ENCODE measurements at places on chromosomes 5 and 9.
A peak's percentile ranks its signal among the peaks of the same experiment; 100 is the strongest.

DNA sequence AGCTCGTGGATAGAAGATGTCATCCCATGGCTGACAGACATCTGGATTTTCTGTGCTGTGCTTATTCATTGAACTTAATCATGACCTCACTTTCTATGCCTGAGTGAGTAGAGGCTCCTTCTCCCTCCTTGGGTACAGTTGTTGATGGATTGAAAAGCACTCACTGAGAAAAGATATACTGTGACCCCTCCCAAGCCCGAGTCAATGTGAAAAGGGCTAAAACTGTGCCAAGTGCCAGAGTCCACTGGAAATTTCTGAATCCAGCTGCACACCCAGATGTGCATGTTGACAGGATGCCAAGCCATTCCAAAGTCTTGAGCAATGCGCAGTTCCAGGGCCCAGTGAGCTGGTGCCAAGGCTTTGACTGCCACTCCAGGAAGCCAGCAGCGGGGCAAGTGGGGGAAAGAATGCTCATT is 473.0 kb downstream of the NTRK2 start:
- DNase-seq, result no peak

- no peak for DNase-seq
Measured at GRCh38 chr5:163772644-163773043, 267.2 kb downstream of the MAT2B start.

- DNase-seq, result peak; percentile 0
Measured at GRCh38 chr9:115144706-115145105, 26.7 kb upstream of the TNC start.

- DNase-seq, result no peak
Measured at GRCh38 chr5:165349735-165350134, 1844.3 kb downstream of the MAT2B start.

DNA sequence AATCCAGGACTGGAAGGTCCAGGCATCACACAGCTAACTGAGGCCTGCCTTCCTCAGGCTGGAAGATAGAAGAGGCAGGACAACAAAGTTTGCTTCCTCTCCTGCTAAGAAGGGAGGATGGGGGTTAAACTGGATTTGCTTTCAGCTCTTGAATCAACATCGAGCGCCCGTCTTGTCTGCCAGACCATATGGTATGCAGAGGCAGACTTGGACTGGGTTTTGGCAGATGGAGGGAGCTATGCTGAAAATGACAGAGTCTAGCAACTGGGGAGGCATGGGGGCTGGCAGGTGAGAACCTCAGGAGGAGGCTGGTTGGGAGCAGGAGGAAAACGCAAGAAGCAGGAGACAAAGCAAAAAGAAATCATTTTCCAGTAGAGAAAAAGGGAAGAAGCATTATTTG is 289.5 kb upstream of the IL12B start:
- DNase-seq, result no peak

DNA sequence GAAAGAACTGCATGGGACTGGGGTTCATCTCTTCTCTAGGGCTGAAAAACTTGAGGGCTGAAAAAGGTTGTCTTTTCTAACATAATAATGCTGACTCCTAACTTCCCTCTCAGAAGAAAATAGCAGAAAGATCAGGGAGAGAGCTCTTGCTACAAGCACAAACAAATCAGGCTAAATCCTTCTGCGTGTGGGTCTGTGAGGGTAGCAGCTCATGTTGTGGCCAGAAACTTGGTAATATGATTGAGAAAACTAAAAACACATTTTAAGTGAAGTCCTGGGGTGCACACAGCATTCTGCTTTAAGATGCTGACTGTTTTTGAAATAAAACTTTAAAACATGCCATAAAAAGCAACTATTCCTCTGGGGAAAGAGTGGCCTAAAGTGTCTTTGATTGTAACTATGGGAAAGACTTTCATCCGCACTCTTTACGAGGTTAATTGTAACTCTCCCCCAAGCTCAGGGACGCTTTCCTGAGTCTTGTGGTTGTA is 56.7 kb downstream of the SAXO1 start:
- no peak for DNase-seq

- DNase-seq, result peak; percentile 31
Measured at GRCh38 chr5:154756009-154756867, 1.1 kb downstream of the LARP1 start.

DNA sequence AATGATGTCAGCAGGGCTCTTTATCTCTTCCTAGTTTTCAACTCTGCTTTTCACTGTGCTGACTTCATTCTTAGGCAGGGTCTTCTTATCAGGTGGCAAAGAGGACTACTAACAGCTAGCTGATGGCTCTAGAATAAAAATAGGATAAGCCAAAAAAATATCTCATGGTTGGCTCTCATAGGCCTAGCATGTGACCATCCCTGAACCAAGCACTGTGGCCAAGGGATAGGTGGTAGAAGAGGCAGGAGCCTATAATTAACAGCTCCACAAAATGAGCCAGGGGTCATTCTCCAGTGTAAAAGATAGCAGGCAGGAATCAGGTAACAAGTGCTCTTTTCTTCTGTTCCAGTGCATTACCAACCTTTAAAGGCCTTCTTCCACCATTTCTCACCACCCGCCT is 21.1 kb downstream of the ANKDD1B start:
- no peak for DNase-seq

GRCh38 chr5:2143088-2143487 is 260.4 kb upstream of the IRX4 start:
- no peak for DNase-seq

DNA sequence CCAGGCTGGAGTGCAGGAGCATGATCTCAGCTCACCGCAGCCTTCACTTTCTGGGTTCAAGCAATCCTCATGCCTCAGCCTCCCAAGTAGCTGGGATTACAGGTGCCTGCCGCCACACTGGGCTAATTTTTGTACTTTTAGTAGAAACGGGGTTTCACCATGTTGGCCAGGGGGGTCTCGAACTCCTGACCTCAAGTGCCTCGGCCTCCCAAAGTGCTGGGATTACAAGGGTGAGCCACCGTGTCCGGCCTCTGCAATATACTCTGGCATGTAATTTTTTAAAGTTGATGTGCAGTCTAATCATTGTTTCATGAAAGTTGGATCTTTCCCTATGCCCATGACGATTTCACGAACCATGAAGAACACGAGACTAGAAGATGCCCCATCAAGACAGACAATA is 28.6 kb upstream of the PPP1R26 start:
- no peak for DNase-seq

DNA sequence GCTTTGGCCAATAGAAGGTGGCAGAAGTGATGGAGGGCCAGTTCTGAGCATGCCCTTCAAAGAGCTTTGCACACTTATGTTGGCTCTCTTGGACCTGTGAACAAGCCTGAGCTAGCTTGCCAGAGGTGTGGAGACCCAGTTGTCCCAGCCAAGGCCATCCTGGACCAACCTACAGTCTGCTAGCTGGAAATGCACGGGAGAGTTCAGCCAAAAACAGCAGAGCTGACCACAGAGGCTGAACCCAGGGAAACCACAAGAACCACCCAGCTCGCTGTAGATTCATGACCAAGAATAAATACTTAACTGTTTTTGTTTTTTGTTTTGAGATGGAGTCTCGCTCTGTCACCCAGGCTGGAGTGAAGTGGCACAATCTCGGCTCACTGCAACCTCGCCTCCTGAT is 65.4 kb upstream of the HAND1 start:
- DNase-seq, result no peak

DNA sequence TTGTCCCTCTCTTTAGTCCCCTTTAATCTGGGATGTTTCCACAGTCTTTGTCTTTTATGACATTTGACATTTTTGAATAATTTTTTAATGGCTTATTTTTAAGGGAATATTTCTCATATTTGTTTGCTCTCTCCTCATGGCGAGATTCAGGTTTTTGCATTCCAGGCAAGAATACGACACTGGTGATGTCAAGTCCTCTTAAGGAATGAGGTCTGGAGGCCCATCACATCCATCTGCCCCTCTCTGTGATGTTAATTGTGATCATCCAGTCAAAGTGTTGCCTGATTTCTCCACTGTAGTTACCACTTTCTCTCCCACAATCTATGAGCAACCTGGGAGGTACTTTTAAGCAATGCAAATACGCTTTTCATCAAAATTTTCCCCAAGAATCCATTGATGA is 193.2 kb downstream of the MAST4 start:
- no peak for DNase-seq

DNA sequence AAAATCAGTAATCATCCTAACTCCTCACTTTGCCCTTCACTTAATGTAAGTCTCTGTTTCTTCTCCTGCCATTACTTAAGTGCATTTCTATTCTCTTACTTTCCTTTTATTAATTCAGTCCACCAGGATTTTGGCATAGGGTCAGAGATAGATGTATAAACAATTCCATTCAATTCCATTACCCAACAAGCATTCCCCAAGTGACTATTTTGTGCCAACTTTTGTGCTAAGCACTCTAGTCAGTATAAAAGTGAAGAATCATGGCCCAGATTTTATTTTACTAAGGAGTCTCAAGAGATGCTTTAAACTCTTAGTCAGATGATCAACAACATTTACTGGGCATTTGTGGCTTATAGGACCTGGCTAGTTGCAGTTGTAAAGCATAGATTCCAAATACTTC is 159.3 kb downstream of the DMAC1 start:
- DNase-seq, result no peak

DNA sequence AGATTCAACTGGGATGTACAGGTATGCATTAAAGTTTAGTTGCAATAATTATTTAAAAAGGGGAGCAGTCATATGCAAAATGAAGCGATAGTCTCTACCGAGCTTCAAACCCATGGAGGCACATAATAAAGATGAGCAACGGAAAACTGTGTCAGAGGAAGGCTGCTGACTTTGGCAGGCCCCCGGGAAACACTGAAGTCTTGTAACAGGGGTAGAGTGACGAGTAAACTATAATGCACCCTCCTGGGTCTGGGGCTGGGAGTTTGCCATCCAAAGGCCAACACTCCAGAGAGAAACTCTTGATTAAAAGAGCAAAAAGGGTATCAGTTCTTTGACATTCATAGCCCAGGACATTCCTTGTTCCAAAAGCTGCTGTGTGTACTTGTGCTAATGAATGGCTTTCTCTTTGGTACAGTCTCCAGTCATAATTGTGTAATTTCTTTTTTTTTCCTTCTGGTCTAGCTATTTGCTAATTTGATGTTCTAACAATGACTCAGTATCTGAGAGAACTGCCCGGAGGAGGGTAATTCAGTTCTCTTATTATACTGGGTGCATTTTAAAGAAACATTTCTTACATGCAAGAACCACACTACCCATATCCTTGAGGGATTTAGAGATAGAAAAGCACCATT is 59.2 kb downstream of the TNC start:
- no peak for DNase-seq

DNA sequence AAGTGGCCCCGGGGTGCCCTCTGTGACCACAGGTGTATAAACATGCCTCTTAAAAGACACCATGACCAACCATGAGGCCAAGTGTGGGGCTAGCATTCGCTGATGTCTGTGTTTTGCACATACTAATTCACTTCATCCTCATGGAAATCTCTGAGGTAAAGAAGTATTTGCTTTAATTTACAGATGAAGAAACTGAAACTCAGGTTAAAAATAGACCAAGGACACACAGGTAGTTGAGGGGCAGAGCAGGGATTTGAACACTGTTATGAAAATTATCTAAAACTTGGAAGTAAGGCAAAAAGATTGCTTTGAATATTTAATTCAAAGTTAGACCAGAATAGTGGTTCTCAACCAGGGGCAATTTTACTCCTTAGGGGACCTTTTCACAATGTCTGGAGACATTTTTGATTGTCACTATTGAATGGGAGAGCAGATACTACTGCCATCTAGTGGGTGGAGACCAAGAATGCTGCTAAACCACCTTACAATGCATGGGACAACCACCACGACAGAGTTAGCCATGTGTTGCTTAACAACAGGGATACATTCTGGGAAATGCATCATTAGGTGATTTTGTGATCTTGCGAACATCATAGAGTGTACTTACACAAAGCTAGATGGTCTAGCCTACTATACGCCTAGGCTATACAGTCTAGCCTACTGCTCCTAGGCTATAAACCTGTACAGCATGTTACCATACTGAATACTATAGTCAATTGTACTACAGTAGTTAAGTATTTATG is 8.0 kb upstream of the FXN start:
- DNase-seq, result peak; percentile 46

- DNase-seq, result no peak
Measured at GRCh38 chr9:3569529-3569928, 43.7 kb upstream of the RFX3 start.

DNA sequence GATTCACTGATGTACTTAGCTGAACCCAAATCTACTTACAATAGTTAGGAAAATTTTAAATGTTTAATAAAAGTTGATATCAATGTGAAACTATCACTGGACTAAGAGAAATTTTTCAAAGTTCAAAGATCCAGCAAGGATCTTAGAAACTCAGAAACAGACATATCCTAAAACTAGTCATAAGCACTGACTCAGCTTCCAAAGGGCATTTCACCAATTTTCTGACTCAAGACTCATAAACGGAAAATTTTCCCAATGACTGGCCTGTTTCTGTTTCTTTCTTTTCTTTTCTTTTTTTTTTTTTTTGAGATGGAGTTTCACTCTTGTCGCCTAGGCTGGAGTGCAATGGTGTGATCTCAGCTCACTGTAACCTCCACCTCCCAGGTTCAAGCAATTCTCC is 66.6 kb downstream of the CDC14B start:
- no peak for DNase-seq

- no peak for DNase-seq
Measured at GRCh38 chr5:139964994-139965565, 78.0 kb downstream of the NRG2 start.

- no peak for DNase-seq
Measured at GRCh38 chr5:119452060-119452372, 281 bp upstream of the HSD17B4 start.

DNA sequence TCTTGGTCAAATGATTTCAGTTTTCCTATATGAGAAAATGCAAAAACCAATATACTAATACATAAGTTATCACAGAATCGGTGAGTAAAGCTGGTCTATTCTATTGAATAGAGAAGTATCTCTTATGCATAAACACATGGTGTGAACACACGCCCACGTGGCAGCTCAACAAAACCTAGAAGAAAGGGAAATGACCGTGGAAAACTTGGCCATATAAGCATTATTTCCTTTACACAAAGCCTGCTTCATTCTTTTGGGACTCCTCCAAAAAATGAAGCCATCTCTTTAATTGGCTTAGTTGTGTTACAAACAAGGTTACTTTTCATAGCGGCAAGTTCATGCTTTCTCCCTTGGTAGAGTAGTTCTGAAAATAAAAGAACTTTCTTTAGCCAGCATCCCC is 183.2 kb downstream of the TMEM161B start:
- DNase-seq, result no peak

DNA sequence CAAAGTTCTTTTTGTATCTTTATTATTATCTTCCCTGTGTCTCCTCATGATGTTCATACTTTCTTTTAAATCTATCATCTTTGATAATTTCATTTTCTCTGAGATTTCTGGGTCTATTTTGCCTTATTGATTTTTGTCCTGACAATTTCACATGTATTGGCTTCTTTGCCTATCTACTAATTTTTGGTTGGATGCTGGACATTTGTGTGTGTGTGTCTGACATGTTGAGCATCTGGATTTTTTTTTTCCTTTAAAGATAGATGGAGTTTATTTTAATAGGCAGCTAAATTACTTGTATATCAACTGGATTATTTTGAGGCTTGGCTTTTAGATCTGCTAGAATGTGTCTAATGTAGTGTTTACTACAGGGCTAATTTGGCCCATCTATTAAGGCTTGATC is 178.0 kb upstream of the MOCS2 start:
- no peak for DNase-seq

GRCh38 chr5:58828258-58828657 is 245.4 kb downstream of the RAB3C start:
- DNase-seq, result no peak

GRCh38 chr5:171823269-171823668 is 37.7 kb downstream of the SMIM23 start:
- DNase-seq, result no peak

- no peak for DNase-seq
Measured at GRCh38 chr5:146828385-146828784, 50.2 kb downstream of the PPP2R2B start.

Measured in NCI-H345 (cell line).